ENCODE measurements at places on chromosomes 3 and 15. TPM values are rescaled to one million over a fixed set of nuclear protein-coding genes. Genes with fewer than 3 reads are reported as not detected.
A peak's percentile ranks its signal among the peaks of the same experiment; 100 is the strongest.

DNA sequence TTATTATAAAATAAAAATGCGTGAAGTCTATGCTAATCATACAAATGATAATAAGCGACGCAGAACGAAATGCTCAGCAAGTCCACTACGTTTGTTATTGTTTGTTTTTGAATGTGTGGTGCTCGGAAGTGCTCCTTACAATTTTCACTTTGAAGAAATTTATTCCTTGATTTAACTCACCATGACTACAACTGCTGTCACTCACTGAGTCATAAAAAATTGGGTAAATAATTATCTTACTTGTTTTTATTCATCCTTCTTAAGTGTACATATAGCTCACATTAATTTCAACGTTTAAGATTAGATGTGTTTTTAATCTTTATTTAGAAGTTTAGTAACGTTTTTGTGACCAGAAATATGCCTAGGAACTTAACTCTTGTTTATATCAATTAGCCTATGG lies 66.7 kb upstream of the NANOGP8 start:
- DNase-seq: no peak

- DNase-seq: peak; percentile 66
Observed at GRCh38 chr3:111963424-111963823, 15.4 kb upstream of the ABHD10 start.

DNA sequence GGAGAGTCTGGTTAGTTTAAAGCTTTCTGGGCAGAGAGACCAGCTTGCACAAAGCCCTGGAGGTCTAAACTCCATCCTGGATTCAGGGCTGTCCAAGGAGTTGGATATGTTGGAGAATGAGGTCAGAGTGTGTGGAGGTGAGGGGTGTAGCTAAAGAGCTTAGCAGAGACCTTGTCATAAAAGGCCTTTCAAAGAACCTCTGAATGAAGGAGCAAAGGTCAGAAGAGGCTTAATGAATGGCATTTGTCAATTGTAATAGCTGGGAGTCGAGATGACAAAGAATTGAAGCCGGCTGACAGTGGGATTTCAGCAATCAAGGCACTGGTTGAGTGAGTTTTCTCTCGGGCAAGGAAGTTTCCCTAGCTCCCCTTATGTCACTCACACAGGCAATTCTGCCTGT lies 202.6 kb downstream of the PDCD6IP start:
- DNase-seq: no peak

DNA sequence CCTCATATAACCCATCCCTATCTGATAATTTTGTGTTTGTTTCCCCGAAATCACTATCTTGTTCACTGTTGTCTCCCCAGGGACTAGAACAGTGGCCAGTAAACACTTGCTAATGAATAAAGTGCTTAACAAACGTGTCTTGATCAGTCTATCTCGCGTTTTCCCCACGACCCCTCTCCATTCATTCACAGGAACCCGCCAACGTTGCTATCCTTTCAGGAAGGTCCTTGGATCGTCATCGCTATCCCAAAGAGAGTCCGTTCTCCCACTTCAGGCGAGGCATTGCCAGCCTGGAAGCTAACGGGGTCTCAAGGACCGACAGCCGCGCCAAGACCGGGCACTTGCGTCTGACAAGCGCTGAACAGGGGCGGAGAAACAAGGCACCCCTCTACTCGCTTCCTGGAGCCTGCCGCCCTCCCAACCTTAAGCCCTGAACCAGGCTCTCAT lies 344 bp downstream of the LINS1 start:
- DNase-seq: no peak

- peak; percentile 70 for DNase-seq
Observed at GRCh38 chr15:85421116-85421925, 40.9 kb downstream of the AKAP13 start.

Gene LRRIQ4
- total RNA-seq: not detected

Gene CACNA2D3
- 11.2 TPM for total RNA-seq
